ENCODE measurements at places on chromosomes 16 and 17.

GRCh38 chr17:36813957-36814563 is 123.2 kb upstream of the LHX1 start:
- H3K4me1 ChIP-seq: peaks cover 24% of the 10 kb centered on the region
- no peak for DNase-seq
- peaks cover 79% of the 10 kb centered on the region for H3K27me3 ChIP-seq
- no peak overlapping the region for H3K4me3 ChIP-seq

GRCh38 chr17:12603566-12603965 is 62.1 kb upstream of the MYOCD start:
- no peaks in the 10 kb centered on the region for H3K36me3 ChIP-seq
- H3K27me3 ChIP-seq: no peaks in the 10 kb centered on the region
- no peak overlapping the region for H3K27ac ChIP-seq
- no peak overlapping the region for H3K4me3 ChIP-seq
- peaks cover 23% of the 10 kb centered on the region for H3K4me1 ChIP-seq
- DNase-seq: no peak

- DNase-seq: no peak
- peak overlapping the region; percentile 18 for H3K27ac ChIP-seq
- no peaks in the 10 kb centered on the region for H3K36me3 ChIP-seq
- no peaks in the 10 kb centered on the region for H3K27me3 ChIP-seq
Observed at GRCh38 chr17:80191865-80192661, 22.2 kb downstream of the CARD14 start.

GRCh38 chr16:69133373-69133954 is 1.0 kb downstream of the UTP4 start:
- H3K4me3 ChIP-seq: peak overlapping the region; percentile 88
- H3K36me3 ChIP-seq: peaks cover 11% of the 10 kb centered on the region
- H3K27ac ChIP-seq: peak overlapping the region; percentile 97
- no peaks in the 10 kb centered on the region for H3K27me3 ChIP-seq
- peaks cover 39% of the 10 kb centered on the region for H3K4me1 ChIP-seq
- no peak for DNase-seq

GRCh38 chr16:49601576-49601975 is 228.0 kb downstream of the C16orf78 start:
- peak; percentile 20 for DNase-seq
- H3K4me1 ChIP-seq: peaks cover 22% of the 10 kb centered on the region
- peaks cover 2% of the 10 kb centered on the region for H3K27me3 ChIP-seq
- no peaks in the 10 kb centered on the region for H3K36me3 ChIP-seq
- no peak overlapping the region for H3K4me3 ChIP-seq

GRCh38 chr17:79748295-79749099 is 17.8 kb downstream of the ENPP7 start:
- peaks cover 74% of the 10 kb centered on the region for H3K27me3 ChIP-seq
- no peak for DNase-seq
- H3K4me3 ChIP-seq: peak overlapping the region; percentile 6
- no peaks in the 10 kb centered on the region for H3K36me3 ChIP-seq
- peaks cover 15% of the 10 kb centered on the region for H3K4me1 ChIP-seq
- H3K27ac ChIP-seq: no peak overlapping the region

- H3K27me3 ChIP-seq: no peaks in the 10 kb centered on the region
- H3K4me3 ChIP-seq: no peak overlapping the region
- H3K4me1 ChIP-seq: peaks cover 7% of the 10 kb centered on the region
- no peaks in the 10 kb centered on the region for H3K36me3 ChIP-seq
- no peak for DNase-seq
- H3K27ac ChIP-seq: no peak overlapping the region
Observed at GRCh38 chr17:16870253-16871245, 101.4 kb downstream of the TNFRSF13B start.

- H3K27ac ChIP-seq: no peak overlapping the region
- H3K4me1 ChIP-seq: no peaks in the 10 kb centered on the region
- H3K27me3 ChIP-seq: no peaks in the 10 kb centered on the region
- H3K4me3 ChIP-seq: no peak overlapping the region
Observed at GRCh38 chr17:32688221-32688620, 188.7 kb downstream of the MYO1D start.

GRCh38 chr17:50026837-50027171 is 29.1 kb upstream of the ITGA3 start:
- peaks cover 35% of the 10 kb centered on the region for H3K4me1 ChIP-seq
- H3K27me3 ChIP-seq: no peaks in the 10 kb centered on the region
- H3K36me3 ChIP-seq: no peaks in the 10 kb centered on the region
- peak; percentile 54 for DNase-seq
- H3K27ac ChIP-seq: no peak overlapping the region
